Mammary epithelial cell (primary cell): ENCODE measurements at places on chromosomes 5 and 9. TPM values are rescaled to one million over a fixed set of nuclear protein-coding genes. Genes with fewer than 3 reads are reported as not detected.

Gene CDKN2B
- 27.6 and 35.4 TPM in 2 replicates for total RNA-seq

Gene SNX24
- 46.8 and 85.0 TPM in 2 replicates for total RNA-seq

Gene ZMAT2
- 44.5 and 47.0 TPM in 2 replicates for total RNA-seq

Gene SKP2
- total RNA-seq = 53.3 TPM

Gene EPB41L4B
- 4.8 and 6.7 TPM in 2 replicates for total RNA-seq

Gene CETN3
- 9.0 TPM for total RNA-seq

Gene WWC1
- 32.0 and 40.7 TPM in 2 replicates for total RNA-seq

Gene PCDHGA8
- 1.7 TPM for total RNA-seq

Gene ADAMTSL1
- total RNA-seq = 0.33 TPM

Gene GPR21
- total RNA-seq = 1.2 and 2.0 TPM in 2 replicates

Gene GRIA1
- total RNA-seq = under 0.01 TPM

Gene PGM5
- 1.0 TPM for total RNA-seq

Gene TRAF1
- total RNA-seq = 0.89 and 1.2 TPM in 2 replicates

Gene NUTM2G
- total RNA-seq = not detected in 2 replicates
